ENCODE measurements at places on chromosomes 16 and 17.
A peak's percentile ranks its signal among the peaks of the same experiment; 100 is the strongest.

DNA sequence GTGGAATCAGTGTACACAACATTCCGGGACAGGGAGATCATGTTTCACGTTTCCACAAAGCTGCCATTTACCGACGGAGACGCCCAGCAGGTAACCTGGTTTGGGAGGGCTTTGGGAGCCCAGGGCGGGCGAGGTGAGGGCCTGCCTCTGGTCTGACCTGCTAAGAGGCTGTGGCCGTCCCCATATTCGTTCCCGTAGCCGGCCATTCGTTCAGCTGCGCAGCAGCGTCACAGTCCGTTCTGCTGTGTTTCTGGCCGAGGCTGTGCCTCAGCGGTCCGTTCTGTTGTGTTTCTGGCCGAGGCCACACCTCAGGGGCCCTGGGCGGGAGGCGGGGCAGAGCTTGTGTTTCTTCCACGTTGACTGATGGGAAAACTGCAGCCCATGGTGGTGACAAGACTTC lies 68.0 kb downstream of the OR1D5 start:
- no peak for DNase-seq

GRCh38 chr17:81517339-81518112 lies 4.9 kb upstream of the ACTG1 start:
- no peak for DNase-seq

DNA sequence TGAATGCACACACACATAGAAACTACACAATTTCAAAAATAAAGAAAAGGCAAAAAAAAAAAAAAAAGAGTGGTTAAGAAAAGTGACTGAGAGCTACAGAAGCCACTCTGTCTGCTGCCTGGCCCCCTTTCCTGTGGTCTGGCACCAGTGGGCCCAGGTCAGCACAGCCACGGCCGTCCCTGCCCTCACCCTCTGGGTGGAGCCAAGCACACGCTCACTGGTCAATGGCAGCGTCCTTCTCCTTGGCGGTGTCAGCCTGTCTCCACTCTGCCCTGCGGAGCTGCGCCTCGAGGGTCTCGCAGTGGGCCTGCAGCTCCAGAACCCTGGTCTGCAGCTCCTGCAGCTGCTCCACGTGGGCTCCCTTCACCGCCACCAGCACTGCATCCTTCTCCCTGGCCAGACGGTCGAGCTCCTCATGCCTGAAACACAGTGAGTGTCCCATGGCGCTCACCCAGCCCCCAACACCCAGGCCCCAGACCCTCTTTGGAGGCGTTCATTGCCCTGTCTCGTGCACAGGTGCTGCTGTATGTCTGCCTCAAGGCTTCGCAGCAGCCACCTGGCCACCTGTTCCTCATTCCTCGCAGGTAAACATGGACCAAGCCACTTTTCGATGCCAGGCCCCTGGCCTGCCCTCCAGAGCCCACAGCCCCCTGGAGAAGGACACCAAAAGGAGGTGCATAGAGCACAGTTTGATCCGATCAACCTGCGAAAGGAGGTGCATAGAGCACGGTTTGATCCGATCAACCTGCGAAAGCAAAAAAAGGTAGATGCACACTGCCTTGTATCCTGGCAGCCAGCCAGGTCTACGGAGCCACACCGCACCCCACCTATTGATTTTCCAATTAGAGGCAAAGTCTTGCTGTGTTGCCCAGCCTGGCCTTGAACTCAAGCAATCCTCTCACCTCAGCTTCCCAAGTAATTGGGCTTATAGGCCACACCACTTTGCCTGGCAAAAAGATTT lies 24.4 kb downstream of the CCDC57 start:
- DNase-seq, result no peak

GRCh38 chr17:65418622-65419021 lies 142.8 kb downstream of the AXIN2 start:
- no peak for DNase-seq

- DNase-seq, result no peak
Measured at GRCh38 chr17:44202756-44203155, 3.1 kb upstream of the ATXN7L3 start.

DNA sequence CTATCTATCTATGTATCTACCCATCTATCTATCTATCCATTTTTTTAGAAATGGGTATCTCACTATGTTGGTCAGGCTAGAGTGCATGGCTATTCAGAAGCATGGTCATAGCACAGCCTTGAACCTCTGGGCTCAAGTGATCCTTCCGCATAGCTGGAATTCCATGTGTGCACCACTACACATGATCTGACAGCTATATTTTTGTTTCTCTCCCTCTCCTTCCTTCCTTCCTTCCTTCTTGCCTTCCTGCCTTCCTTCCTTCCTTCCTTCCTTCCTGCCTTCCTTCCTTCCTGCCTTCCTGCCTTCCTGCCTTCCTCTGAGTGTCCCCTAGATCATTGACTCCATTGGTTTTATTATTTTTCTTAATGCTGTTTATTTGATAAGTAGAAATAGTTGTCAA lies 108.1 kb downstream of the HS3ST4 start:
- DNase-seq, result no peak

DNA sequence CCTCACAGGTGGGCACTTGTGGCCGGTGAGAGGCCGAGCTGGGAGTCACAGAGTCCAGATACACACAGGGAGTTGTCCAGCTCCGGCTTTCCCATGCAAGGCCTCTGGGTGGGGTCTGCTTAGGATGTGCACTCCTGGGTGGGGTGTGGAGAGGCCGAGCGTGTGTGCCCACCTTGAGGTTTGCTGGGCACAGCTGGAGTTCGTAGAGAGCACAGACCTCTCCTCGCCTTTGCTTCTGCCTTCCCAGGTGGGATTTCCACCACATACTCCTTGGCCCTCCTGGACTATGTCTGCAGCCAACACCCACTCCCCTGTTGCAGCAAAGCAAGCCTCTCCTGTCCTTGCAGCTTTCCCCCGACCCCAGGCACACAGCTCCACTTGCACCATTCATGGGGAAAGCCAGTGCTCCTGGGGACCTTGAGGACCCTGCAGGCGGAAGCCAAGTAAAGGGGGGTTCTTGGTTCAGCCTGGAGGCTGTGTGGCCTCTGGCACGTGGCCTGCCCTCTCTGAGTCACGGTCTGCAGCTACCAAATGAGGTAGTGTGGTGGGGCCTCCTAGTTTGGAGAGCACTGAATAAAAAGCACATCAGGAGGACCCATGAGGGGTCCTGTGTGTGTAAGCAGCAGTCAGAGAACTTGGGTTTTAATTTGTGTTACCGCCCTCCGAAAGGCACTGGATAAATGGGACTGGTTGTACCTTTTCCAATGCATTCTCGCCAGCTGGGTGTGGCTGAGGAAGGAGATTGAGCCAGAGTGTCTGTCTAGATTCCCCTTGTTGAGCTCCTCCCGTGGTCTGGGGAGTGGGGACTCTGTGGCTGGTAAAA lies 31.5 kb downstream of the MPRIP start:
- DNase-seq, result no peak

DNA sequence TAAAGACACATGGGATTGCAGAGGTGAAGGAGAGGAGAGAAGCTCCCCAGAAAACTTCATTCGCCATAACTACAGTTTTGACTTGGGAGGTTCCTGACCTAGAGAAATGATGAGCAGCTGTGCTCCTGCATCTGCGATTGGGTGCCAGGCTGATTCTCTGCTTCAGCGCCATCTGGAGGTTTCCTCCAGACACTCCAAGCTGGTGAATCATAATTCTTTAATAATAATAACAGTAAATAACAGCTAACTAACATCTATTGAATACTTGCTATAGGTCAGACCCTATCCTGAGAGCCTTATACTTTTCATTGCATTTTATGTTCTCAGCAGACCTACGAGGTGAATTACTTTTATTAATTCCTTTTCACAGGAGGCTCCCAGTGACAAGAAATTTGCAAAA lies 575.8 kb downstream of the TOX3 start:
- DNase-seq, result no peak

DNA sequence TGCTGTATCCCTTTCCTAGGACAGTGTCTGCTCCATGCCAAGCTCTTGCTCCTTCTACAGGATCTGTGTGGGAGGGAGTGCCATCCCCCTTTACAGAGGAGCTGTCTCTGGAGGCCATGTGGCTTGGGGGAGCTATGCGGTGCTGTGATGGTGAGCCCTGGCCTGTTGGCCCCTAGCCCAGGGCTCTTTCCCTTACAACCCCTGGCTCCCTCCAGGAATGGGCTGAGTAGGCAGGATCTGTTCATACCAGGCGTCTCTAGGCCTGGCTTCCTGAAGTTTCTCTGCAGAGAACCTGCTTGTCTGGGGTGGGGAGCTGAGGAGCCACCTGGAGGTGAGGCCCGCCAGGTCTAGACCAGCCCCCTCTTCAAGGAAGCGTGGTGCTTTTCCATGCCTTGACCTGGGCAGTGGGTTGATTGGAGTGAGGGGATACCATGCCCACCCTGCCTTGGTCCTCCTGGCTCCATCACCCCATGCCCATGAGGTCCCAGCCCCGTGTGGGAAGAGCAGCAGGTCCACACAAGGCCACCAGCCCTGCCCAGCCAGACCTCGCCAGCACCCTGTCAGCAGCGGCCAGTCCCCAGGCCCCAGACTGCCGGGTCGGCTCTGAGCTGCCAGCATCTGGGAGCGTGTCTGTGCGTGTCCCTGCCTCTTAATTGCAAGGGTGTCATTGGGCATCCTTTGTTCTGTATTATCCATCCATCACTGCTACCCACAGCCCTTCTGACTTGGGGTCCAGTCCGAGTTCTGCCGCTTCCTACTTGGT lies 14.7 kb downstream of the LLGL2 start:
- no peak for DNase-seq

DNA sequence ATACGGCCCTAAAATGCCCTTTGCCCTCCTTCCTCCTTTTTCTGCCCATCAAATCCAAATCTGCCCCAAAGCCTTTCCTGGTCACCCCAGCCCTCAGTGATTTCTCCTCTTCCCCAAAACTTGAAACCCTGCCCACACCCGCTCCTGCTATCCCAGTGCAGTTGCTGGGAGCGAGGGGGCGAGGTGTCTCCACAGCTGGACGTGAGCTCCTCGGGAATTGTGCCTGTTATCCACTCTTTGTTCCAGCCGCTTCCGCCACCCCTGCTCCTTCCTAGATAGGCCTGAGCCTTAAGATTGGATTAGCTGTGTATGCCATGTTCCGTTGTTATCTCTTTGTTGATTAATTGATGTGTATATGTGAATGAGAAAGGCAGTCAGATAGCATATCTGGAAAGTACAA lies 2.6 kb upstream of the KRT35 start:
- no peak for DNase-seq

- DNase-seq, result no peak
Measured at GRCh38 chr16:65895906-65896305, 470.6 kb upstream of the CDH5 start.

GRCh38 chr17:214881-215331 lies 33.5 kb upstream of the DOC2B start:
- DNase-seq, result no peak

DNA sequence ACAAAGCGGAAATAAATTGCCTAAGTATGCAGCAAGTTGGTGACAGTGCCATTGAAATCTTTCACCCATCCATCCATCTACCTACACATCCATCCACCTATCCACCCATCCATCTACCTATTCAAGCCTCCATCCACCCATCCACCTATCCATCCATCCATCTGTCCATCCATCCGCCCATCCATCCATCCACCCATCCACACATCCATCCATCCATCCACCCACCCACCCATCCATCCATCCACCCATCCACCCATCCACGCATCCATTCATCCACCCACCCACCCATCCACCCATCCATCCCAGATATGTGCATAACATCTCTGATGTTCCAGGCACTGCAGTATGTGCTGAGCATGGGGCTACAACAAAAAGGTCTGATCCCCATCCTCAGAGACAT lies 277.5 kb downstream of the IRF8 start:
- no peak for DNase-seq

DNA sequence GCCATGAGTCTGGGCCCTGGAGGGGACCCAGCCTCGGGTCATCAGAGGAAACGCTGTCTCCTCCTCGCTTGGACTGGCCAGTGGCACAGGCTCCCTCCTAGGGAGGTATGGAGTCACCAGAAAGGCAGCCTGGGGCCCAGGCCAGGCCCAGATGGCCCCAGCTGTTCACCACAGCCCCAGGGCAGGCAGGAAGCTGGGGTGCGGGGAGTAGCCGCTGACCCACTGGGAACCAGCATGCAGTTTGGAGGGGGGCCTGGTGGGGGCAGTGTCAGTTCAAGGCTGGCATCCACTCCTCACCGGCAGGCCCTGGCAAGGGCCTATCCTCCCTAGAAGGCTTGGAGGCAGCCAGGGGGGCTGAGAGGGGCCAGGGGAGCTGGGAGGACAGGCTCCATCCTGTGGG lies 48.8 kb downstream of the SDK2 start:
- no peak for DNase-seq

GRCh38 chr17:44084131-44084538 lies 13.6 kb downstream of the G6PC3 start:
- no peak for DNase-seq

GRCh38 chr17:42901535-42902229 lies 1.1 kb downstream of the G6PC1 start:
- no peak for DNase-seq

- no peak for DNase-seq
Measured at GRCh38 chr16:87806261-87806640, 40.5 kb upstream of the KLHDC4 start.

GRCh38 chr17:55274355-55275255 lies 9.8 kb downstream of the HLF start:
- no peak for DNase-seq

GRCh38 chr17:45648642-45649041 lies 135.5 kb upstream of the CRHR1 start:
- no peak for DNase-seq

DNA sequence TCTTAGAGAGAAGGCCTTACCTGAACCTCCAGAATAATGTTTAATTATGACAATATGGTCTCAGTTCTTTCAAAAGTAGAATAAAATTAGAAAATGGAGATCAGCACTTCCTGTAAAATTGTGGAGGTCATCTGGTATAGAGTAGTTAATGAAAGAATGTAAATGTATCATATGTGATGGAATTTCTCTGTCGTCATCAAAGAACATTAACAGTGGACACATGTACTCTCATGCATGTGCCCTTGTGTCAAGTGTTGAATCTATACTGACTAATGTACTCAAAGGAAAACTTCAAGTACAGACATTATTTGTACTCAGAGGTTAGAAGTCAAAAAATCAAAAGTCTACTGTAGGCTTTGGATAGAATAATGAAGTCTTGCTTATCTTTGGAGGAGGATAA lies 129.2 kb upstream of the MYOCD start:
- no peak for DNase-seq

- DNase-seq, result no peak
Measured at GRCh38 chr16:71432906-71433305, 8.9 kb downstream of the TLE7 start.

- DNase-seq, result peak; percentile 48
Measured at GRCh38 chr16:49484451-49484849, 110.8 kb downstream of the C16orf78 start.

- peak; percentile 75 for DNase-seq
Measured at GRCh38 chr17:77322514-77323412, 182.0 kb downstream of the SEC14L1 start.

- DNase-seq, result no peak
Measured at GRCh38 chr17:64423881-64424280, 25.0 kb upstream of the MILR1 start.

Measured in left renal pelvis (tissue), 4 donors.